ENCODE measurements at places on chromosomes 4 and X.

GRCh38 chr4:153257991-153258390 is 53.7 kb downstream of the TRIM2 start:
- DNase-seq = no peak

- no peak for DNase-seq
Observed at GRCh38 chr4:78218260-78218659, 161.1 kb downstream of the FRAS1 start.

GRCh38 chrX:130575831-130576389 is 174.1 kb downstream of the RBMX2 start:
- DNase-seq = peak; percentile 57

- peak; percentile 32 for DNase-seq
Observed at GRCh38 chrX:153723351-153724251, 586 bp downstream of the BCAP31 start.

GRCh38 chr4:10758906-10759305 is 74.3 kb upstream of the CLNK start:
- no peak for DNase-seq

DNA sequence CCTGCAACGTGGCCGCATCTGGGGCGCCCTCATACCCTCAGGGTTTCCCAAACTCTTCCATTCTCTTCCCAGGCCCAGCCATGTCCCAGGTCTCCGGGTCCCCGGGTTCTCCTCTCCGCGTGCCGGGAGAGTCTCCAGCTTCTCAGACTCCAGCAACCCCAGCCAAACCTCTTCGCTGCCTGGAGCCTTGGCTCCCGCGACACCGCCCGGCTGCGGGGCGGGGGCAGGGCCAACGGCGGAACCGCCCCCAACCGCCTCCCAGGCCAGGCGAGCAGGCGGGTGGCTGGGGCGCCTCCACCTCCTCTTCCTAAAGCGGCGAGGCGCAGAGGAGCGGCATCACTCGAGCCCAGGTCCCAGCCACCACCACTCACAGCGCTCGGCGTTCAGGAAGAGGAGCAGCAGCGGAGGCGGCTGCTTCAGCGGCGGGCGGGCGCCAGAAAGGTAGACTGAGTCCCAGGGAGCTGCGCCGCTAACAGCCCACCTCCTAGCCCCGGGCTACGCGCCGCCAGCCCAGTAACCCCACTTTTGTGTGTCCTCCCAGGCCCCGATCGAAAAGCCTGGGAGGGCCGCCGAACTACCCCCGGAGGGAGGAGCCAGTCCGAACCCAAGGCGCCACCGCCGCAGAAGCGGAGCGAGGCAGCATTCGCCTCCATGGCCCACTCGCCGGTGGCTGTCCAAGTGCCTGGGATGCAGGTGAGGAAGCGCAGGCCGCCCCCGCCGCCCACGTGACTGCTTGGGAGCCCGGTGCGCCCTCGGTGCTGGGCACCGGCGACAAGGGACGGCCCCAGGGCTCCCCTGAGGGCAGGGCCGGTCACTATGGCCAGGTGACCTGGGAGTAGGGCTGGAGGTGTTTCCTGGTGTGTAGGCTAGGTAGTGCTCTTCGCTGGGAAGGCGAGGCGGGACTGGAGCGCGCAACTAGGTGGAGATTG is at the start of gene STK26:
Gene STK26 (plus strand): TSS at position 336 of the 929 bp plus-strand sequence. CDS start 316 bp downstream, at position 652.
- DNase-seq = peak; percentile 10

GRCh38 chr4:163804001-163804400 is 309.5 kb downstream of the TMA16 start:
- DNase-seq = no peak

GRCh38 chr4:52659722-52660261 is 691 bp upstream of the USP46 start:
- peak; percentile 30 for DNase-seq

- peak; percentile 10 for DNase-seq
Observed at GRCh38 chrX:19040373-19040772, 56.5 kb upstream of the PHKA2 start.

GRCh38 chrX:24343719-24344118 is 16.7 kb upstream of the SUPT20HL1 start:
- peak; percentile 15 for DNase-seq

DNA sequence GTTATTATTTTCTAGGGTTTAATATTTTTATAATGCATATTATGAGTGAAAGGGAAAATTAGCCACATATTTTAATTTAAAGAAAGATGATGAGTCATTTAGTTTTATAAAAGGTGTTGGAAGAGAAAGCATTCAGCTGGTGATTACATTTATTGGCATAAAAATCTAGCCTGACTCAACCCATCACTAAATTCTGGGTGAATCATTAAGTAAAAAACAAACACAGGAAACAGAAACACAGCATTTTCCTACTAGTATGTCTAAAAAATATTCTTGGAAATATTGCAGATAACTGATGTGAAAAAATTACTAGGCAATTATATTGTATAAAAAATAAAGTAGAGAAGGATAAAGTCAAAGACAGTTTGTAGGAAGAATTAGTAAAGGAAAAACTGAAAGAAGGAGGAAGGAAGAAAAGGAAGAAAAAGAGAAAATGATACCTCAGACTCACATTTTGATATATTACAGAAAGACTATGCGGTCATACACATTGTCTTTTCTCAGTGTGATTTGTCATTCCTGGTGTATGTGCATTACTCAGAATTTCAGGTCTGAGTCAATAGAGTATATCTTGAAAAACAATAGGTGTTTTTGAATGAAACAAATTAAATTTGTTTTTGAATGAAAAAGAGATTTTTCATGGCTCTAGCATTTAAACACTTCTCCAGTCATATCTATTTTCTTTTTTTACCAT is 48.0 kb upstream of the SPOCK3 start:
- peak; percentile 35 for DNase-seq

GRCh38 chrX:17878028-17878670 is 17.1 kb upstream of the RAI2 start:
- no peak for DNase-seq

GRCh38 chr4:109959195-109959594 is 46.5 kb downstream of the EGF start:
- DNase-seq = no peak

DNA sequence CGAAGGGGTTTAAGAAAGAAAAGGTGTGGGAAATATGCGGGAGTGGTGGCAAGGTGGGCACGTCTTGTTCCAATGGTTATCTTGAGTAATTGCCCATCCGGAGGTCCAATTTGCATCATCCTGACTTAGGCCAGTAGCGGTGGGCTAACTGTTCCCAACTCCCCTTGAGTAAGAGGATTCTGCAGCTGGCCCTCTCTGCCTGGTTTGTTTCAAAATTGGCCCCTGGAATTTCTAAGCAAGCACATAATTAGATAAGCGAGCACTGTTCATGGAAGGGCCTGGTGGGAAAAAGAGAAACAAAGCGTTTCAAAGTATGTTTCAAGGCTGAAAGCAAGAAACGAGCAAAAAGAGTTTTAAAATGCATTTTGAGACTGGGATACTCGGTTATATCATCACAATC is 198.2 kb downstream of the CEP135 start:
- no peak for DNase-seq

- DNase-seq = no peak
Observed at GRCh38 chr4:3436048-3436797, 5.5 kb upstream of the HGFAC start.

DNA sequence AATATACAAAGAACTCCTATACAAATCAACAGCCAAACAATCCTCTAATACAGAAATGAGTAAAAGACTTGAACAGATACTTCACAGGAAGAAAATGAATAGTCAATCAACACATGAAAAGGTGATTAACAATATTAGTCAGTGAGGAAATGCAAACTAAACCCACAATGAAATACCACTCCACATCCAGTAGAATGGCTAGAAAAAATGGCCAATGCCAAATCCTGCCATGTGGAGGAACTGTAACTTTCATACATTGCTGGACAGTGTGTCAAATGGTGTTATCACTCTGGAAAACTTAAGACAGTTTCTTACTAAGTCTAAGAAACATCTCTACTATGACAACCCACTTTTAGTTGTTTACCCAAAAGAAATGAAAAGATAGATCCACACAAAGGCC is 59.5 kb downstream of the NSG1 start:
- DNase-seq = peak; percentile 8

- DNase-seq = peak; percentile 67
Observed at GRCh38 chr4:183588169-183588675, 70.8 kb downstream of the RWDD4 start.

GRCh38 chr4:101232074-101232776 is 115.1 kb downstream of the PPP3CA start:
- peak; percentile 90 for DNase-seq

GRCh38 chr4:178102139-178102538 is 659.9 kb upstream of the AGA start:
- no peak for DNase-seq

- peak; percentile 79 for DNase-seq
Observed at GRCh38 chr4:2220016-2220630, 21.8 kb downstream of the HAUS3 start.

DNA sequence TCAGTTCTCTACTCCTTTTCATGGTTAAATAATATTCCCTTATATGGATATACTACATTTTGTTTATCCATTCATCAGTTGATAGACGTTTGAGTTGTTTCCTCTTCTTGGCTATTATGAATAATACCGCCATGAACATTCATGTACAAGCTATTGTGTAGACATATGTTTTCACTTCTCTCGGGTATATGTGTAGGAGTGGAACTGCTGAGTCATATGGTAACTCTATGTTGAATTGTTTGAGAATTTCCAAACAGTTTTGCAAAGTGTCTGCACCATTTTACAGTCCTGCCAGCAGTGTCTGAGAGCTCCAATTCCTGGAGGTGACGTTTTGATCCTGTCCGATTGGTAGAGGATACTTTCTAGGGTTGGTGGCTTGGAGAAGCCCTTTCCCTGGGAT is 23.6 kb downstream of the PLAC1 start:
- peak; percentile 79 for DNase-seq

- DNase-seq = no peak
Observed at GRCh38 chr4:84545093-84545492, 37.8 kb upstream of the CDS1 start.

DNA sequence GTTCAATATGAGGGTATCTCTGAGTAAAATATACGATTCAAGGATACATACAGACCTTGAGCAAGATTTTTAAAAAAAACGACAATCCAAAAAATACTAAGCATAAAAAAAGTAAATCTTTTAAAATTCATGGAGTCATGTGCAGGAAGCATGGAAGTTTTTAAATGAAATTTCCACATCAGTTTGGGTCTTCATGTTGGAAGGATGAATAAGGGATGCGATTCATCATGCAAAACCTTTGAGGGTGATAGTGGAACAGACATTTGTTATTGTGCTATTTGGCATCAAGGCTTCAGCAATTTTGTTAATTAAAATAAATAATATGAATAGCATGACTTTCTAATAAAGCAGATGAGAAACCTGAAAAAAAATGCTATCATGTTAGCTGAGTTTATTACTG is 815.0 kb upstream of the PCDH10 start:
- DNase-seq = peak; percentile 18

GRCh38 chrX:4690521-4690920 is 977.1 kb upstream of the PRKX start:
- DNase-seq = no peak

DNA sequence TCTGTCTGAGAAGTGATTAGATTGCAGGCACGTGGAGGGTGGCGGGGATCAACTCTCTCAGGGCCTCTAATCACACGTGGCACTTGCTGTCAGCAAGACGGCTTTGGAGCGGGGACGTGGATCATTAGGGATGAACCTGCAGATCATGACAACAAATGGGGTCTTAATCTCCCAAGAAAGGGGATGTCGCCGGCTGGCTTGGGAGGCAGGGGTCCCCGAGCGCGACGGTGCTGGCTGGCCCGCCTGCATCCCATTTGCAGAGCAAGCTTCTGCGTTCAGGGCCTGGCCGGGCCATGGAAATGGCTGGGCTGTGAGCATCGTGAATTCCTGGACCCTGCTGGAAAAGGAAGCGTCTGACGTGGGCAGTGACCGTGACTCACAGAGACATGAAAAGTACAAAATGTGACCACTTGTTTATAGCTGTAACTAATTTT is 85.1 kb upstream of the SHOX start:
- no peak for DNase-seq

- DNase-seq = no peak
Observed at GRCh38 chrX:119676949-119677653, 15.9 kb downstream of the SEPTIN6 start.

DNA sequence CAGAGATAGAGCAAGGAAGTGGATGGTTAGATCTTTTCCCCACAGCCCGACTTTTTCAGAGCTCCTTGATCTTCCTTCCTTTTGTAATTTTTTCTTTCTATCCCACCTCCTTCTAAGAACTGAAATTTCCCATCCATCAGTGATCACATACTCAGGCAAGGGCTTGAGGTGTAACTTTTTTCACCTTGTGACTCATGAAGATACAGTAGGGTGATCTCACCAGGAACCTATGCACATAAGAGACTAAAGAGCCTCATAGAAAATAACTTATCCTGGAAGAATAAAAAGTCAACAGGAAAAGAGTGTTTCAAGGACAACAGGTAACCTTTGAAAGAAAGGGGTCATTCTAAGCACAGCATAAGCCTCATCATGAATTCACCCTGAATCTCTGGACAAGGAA is 131.2 kb upstream of the HCCS start:
- DNase-seq = no peak

- peak; percentile 6 for DNase-seq
Observed at GRCh38 chr4:73053076-73053475, 16.4 kb downstream of the COX18 start.

DNA sequence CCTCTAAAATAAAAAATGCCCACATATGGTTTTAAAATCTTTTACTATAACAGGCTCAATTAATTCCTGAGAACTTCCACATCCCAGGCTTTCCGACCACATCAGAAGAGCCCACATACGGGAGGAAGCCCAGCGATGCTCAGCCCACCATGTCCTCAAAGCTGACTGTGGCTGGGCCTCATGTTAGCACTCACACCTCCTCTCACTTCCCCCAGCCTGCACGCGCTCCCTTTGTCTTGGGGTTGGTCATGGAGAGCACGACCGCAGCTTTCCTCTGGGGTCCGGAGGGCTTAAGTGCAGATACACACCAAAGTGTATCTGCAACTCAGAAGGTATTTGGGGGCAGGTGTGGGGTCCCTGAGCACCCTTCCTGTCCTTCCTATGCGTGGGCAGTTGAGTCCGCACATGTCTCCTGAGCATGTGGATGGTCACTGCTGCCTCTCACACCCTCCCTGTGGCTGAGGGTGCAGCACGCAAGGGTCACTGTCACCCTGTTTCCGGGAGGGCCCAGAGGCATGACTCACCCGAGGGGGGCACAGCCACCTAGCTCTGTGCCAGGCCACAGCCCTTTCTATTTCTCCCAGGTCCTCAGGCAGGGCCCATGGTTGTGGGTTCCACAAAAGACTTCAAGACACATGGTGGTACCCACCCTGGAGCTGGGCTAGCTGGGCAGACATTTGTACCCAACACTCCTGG is 21.2 kb downstream of the WDR1 start:
- DNase-seq = no peak

- no peak for DNase-seq
Observed at GRCh38 chrX:20531667-20532066, 265.0 kb upstream of the RPS6KA3 start.

Data from fibroblast of the aortic adventitia (primary cell).